ENCODE measurements at places on chromosomes 7 and 10.

DNA sequence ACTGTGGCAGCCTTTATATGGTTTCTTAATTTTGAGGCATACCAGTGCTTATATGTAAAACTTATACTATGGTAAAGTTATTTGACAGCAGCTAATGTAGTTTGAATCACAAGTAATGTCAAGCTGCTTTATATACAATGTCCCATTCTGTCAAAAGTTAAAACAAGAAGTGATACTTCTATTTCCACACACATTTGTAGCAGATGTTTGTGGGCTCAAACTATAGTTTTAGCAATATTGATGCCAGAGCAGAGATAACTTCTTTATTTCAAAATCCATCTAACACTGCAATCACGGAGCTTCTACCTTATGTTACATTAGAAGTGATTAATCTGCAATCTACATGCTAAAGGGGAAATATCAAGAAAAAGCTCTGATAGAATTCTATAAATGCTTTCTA lies 149.6 kb downstream of the ADK start:
- DNase-seq, result no peak

DNA sequence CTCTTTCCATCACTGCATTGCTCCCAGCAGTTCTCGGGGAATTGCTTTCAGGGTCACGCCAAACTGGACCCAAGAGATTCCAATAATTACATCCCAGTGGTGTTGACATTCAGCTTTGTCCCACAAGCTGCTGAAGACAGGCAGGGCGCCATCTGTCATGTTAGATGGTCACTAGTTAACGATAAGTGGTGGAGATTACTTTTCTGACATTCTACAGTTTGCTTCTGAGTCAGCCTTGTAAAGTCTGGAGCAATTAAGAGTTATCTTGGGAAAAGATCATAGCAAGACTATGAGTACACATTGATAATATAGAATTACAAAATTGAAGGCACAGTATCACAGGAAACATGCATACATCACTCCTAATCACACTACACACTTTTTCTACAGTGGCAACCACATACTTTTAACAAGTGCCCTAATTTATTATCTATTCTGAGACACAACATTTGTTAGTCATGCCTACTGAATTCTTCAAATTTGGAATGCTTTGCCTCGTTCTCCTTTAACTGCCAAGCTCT lies 41.9 kb downstream of the SEMA3C start:
- no peak for DNase-seq

DNA sequence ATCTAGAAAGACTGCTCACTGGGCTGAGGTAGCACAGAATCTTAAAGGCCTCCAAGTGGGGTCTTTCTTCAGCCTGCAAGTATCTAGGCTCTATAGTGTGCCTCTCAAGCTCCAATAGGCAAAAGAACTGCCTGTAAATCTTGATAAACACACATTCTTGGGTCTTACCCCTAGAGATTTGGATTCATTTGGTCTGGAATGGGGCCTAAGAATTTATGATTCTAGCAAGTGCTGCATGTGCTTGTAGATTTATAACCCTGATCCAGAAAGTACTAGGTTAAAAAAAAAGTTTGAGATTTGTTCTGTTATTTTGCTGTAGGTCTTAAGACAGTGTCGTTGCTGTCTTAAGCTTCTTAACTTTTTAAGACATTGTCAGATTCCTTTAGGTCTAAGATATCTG lies 74.1 kb downstream of the RALA start:
- no peak for DNase-seq

- DNase-seq, result no peak
Measured at GRCh38 chr7:46848944-46849343, 733.0 kb downstream of the TNS3 start.

DNA sequence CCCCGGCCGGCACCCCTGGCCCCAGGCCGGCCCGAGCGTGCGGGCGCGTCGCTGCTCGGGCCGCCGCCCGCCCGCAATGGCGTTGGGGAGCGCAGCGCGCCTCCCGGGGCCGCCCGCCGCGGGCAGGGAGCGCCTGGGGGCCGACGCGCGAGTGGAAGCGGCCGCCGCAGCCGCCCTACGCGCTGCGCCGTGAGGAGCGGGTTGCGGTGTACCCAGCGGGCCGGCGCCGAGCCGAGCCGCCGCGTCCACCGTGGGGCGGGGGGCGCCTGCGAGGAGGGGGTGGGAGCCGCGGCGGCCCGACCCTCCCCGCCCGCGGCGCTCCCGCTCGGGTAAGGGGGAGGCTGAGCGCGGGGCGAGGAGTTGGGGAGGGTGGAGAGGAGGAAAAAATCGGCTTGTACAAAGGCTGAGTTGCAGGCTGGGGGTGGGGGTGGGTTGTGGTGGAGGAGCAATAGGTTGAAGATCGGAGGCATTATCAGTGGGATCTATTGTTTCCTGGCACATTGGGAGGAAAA lies 473 bp downstream of the PPP1R9A start:
- peak; percentile 55 for DNase-seq

GRCh38 chr7:47284691-47285635 lies 296.9 kb downstream of the TNS3 start:
- DNase-seq, result no peak

- DNase-seq, result no peak
Measured at GRCh38 chr7:30163231-30163894, 28.6 kb downstream of the MTURN start.

DNA sequence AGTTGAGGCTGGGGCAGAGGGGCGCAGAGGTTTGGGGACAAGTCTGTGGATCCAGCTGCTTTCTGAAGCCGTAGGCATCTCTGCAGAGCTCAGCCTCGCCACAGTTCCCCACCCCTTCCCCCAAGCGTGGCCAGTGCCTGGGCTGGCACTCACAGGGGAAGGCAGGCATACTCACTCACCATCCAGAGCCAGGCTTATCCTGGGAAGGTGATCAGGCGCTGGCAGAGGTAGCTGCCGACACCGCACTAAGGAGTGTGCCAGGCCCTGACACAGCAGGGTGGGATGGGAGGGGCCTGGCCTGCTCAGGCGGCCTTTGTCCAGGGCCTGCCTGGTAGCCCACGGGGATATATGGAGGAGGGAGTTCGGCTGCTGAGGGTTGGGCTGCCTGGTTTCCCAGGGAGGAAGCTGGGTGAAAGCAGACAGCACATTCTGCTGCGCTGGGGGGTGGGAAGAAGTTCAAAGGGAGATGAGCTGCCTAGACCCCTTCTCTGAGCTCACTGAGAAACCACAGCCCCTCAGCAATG lies 15.9 kb downstream of the VSIR start:
- DNase-seq, result no peak

DNA sequence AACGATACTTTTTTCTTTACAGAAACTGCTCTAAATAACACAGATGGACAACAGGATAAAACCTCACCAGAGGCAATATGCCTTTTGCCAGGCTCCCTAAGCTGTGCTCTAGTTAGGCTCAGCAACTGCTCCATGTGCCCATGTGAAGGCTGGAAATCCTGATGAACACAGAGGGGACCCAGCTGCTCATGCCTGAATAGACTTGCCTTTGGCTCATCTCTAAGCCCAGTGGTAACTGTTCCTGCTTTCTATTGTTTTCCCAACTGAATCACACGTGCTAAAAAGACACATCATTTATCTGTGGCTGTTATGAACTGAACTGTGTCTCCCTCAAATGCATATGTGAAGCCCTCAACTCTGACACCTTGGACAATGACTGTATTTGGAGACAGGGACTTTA lies 110.4 kb downstream of the RNF216 start:
- DNase-seq, result no peak

GRCh38 chr10:112246-112645 lies 23.0 kb upstream of the ZMYND11 start:
- DNase-seq, result no peak

GRCh38 chr7:77529279-77529678 lies 7.8 kb upstream of the PTPN12 start:
- no peak for DNase-seq

DNA sequence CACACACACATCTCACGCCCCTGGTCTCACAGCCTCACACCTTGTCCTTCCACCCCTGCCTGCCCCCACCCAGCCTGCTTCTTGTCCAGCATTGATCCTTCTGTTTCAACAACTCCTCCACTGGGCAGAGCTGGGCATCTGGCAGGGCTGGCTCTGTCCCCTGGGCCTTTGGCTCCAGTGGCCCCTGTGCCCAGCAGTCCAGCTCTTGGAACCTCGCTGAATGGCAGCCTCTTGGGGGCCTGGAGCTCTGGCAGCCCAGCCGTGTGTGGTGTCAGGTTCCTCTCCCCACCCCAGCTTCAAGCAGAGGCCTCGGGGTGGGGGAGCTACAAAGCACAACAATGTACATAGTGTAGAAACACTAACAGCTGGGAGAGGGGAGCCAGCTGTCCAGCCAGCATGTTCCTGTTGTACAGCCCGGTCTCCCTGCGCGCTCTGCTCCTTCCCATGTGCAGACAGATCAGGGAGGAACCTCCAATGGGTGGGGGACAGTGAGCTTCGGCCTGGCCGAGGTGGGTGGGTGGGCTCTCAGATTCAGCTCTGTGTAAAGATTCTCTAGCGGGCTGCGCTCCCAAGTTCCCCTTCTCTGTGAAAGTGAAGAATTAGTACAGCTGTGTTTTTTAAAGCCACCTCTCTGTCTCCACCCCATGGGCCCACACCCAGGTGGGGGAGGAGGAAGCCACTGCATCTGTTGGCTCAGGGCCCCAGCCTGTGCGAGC lies 19.4 kb downstream of the ZMIZ2 start:
- DNase-seq, result peak; percentile 89

- no peak for DNase-seq
Measured at GRCh38 chr10:65531545-65531944, 1394.3 kb upstream of the LRRTM3 start.

- DNase-seq, result no peak
Measured at GRCh38 chr7:46738796-46739195, 817.7 kb upstream of the IGFBP3 start.

DNA sequence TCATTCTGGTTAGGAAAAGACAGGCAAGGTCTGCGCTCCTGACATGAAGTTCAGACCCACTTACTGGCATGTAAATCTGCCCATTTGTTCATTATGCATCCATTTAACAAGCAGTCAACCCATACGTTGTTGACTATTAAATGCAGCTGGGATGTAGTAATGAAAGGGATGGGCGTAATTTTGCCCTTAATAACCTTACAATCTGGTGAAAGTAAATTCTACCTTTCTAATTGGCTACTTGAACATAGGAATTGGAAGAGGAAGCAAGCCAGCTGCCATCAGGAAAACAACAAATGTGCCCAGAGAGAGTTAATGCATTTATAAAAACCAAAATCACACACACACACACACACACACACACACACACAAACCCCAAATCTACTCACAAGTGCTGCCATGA lies 170.2 kb upstream of the PITRM1 start:
- DNase-seq, result no peak

DNA sequence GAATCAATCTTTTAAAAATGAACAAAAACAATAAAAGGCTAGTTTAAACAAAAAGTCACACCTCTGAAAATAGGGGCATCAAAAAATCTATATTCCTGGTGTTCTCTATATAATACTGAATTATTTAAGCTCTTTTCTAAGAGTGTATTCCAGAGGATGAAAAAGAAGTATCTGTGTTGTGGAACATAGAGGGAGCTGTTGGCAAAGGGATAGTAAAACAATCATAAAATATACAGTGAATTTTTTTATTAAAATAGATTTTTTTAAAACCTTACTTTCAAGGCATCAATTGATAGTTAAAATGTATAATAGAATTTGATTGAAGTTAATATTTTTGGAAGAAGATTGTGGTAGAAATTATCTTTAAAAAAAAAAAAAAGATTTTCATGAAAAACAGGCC lies 1409.1 kb upstream of the CELF2 start:
- no peak for DNase-seq

GRCh38 chr10:6418167-6418566 lies 161.9 kb downstream of the PRKCQ start:
- DNase-seq, result no peak

GRCh38 chr7:133023370-133024071 lies 58.4 kb downstream of the CHCHD3 start:
- no peak for DNase-seq

- no peak for DNase-seq
Measured at GRCh38 chr7:91288208-91288824, 24.1 kb downstream of the FZD1 start.

GRCh38 chr10:109922358-109922975 lies 844 bp downstream of the XPNPEP1 start:
- DNase-seq, result peak; percentile 22
